Iris pigment epithelial cell (primary cell): ENCODE measurements at places on chromosomes 1 and 21.

DNA sequence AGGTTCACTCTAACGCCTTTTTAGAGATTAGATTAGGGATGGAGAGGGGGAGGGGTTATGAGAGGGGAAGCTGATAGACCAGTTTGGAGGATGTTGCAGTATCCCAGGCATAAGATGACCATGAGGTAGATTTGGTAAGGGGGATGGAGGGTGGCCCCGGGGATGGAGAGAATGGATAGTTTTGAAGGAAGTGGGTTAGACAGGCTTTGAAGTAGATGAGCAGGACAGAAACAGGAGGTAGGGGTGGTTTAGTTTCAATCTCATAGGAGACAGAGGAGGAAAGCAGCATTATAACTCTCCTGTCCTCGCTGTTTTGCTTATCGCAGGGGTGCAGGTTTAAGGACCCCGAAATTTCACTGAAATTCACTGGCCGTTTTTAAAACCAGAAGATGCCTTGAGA lies 11.8 kb downstream of the UBIAD1 start:
- DNase-seq = no peak

DNA sequence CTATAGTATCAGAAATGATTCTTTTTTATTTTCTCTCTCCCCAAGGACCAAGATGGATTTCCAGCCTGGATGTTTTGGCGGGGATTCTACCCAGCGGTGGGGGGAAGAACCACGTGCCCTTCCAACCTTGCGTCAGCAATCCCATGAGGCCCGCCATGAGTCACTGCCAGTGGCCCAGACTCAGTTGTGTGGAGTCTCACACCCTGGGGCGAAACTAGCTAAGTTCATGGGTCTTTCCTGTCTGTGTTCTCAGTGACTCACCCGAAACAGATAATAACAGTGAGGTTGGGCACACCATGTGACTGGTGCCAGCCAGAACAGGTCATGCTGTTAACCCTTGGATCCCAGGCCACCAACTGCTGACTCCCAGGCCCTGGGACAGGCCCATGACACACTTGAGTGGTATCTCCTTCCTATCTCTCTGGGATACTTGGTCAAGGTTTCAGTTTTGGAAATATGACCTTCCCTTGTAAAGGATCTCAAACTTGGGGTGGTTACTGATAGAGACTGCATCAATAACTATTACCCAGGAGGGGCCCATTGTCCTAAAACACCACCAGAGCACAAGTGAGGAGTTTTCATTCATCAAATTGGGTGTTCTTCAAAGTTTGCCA lies 98.0 kb upstream of the DUSP10 start:
- peak; percentile 77 for DNase-seq

DNA sequence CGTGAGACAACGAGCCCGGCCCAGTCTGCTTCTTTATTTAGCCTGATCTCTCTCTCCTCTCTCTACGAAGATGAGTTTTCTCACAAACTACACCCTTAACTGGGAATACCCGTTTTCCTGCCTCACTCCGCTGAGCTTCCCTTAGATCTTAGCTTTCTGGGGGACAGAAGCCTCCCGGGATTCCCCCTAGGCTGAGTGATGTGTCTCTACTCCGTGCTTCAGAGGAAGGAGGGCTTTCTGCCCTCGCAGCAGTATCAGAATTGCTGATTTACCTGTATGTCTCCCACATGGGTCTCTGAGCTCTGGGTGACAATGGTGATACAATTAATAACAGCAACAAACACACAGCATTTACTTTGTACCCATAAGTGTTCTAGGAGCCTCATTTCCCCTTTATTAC lies 1.0 kb downstream of the ZBTB17 start:
- DNase-seq = no peak

DNA sequence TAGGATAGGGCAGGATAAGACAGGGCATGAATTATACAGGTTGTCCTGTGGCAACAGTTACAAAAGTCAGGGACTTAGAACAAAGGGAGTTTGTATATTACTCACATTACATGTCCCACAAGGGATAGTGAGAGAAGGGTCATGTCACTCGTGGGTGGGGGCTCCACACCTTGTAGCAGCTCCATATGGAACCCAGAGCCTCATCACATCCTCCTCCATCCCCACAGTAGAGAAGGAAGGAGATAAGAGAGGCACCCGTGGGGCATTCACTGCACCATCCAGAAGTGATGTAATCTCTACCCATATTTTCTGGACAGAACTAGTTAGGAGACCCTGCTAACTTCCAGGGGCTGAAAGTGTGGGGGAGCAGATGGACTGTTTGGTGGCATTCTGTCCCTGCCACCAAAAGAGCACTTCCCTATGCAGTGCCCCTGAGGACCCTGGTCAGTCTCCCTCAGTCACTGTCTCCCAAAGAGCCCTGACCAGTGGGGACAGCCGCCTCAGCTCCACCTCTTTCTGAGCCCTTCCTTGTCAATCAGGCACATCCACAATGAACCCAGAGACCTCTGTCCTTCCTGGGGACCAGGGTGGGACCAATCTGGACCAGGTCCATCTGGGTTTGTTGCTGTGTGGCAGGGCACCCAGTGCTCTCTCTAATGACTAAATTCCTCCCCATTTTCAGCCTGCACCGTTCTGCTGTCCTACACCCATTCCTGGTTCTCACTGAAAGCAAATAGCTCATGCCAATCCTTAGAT lies 154.8 kb upstream of the ETV3 start:
- DNase-seq = no peak

- DNase-seq = no peak
Measured at GRCh38 chr1:154760469-154760933, 109.6 kb downstream of the KCNN3 start.

DNA sequence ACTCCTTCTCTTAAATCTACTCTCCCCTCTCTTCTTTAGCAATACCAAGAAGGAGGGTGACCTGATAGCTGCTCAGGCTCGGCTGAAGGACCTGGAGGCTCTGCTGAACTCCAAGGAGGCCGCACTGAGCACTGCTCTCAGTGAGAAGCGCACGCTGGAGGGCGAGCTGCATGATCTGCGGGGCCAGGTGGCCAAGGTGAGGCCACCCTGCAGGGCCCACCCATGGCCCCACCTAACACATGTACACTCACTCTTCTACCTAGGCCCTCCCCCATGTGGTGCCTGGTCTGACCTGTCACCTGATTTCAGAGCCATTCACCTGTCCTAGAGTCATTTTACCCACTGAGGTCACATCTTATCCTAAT lies 16.0 kb downstream of the LMNA start:
- no peak for DNase-seq

DNA sequence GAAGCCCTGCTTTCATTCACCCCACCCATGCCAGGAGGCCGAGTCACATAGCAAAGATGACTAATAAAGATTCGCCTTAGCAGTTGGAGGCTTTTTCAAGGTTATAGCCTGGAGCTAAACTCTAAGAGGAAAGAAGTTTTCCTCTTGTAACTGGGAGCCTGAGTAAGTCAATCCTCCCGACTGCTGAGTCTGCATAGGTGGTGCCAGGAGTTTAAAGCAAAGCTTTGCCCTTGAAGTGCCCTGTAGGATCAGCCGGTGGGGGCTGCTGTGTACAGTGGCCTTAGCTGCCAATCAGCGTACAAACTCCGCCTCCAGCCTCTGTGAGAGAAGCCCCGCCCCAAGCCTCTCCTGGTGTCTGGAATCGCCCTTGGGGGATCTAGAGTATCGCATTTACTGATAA lies 147.5 kb upstream of the SPATA6 start:
- peak; percentile 10 for DNase-seq

GRCh38 chr1:147673406-147673805 lies 3.1 kb upstream of the ACP6 start:
- peak; percentile 63 for DNase-seq

DNA sequence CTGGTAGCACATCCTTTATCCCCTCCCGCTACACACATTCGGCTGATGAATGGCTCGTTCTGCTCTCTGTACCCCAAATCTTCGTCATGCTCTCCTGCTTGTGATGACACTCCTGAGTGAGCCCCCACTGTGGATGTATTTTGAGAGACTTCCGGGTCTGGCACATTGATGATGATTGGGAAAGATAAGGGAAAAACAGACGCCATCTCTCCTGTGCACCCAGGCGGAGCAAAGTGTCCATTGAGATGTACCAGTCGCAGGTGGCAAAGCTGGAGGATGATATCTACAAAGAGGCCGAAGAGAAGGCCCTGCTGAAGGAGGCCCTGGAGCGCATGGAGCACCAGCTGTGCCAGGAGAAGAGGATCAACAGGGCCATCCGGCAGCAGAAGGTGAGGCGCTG lies 27.9 kb upstream of the EFHD2 start:
- DNase-seq = no peak

- no peak for DNase-seq
Measured at GRCh38 chr1:200710166-200710565, 28.5 kb upstream of the CAMSAP2 start.

GRCh38 chr1:18865176-18865575 lies 5.7 kb upstream of the TAS1R2 start:
- DNase-seq = no peak

GRCh38 chr1:220335668-220336067 lies 63.4 kb upstream of the RAB3GAP2 start:
- DNase-seq = no peak

DNA sequence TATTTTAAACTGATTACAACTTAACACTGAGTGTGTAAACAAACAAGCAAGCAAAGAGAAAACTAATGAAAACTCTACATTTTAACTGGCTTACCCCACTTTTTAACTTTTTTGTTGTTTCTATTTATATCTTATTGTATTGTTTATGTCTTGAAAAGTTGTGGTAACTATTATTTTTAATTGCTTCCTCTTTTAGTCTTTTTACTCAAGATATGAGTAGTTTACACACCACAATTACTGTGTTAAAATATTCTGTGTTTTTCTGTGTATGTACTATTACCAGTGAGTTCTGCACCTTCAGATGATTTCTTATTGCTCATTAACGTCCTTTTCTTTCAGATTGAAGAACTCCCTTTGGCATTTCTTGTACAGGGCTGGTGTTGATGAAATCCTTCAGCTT lies 4.7 kb upstream of the HHAT start:
- DNase-seq = no peak

DNA sequence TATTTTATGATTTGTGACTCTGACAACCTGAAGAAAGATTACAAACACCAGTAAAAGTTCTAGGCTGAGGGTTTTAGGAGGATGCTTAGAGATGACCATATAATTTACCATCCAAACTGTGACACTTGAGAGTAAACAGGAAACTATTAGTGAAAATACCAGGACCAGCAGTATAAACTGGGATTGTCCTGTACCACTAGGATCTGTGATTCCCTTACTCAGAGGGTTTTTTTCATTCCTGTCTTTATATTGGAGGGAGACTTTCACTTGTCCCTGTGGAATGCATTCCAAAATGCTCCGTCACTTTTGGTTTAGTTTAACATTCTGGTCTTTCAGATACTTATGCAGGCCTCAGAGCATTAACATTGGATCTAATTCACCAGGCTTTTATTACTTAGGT lies 482.9 kb downstream of the PTBP2 start:
- peak; percentile 43 for DNase-seq

- no peak for DNase-seq
Measured at GRCh38 chr1:228836427-228836826, 101.1 kb downstream of the RHOU start.

DNA sequence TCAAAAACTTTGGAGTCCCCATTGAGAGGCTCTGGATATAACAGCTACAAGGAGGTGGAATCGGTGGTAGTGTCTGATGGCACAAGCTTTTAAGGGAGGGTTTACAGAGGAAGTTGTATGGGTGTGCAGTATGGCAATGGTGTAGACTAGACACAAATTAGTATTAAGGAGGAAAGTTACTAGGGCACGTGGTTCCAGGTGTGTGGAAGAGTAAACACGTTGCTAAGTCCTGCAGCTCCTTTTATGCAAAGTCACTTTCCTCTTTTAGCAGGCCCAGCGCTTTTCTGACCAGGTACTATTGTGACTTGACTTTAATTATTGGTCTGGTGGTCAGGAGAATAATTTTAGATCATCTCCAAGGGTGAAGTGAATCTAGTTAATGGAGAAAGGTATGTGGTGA lies 287.5 kb upstream of the B3GALT2 start:
- DNase-seq = no peak

- no peak for DNase-seq
Measured at GRCh38 chr1:33146003-33146402, 35.8 kb downstream of the TRIM62 start.

- DNase-seq = no peak
Measured at GRCh38 chr1:191707288-191707687, 451.0 kb upstream of the RGS18 start.

- DNase-seq = peak; percentile 57
Measured at GRCh38 chr1:84345220-84345619, 43.7 kb downstream of the SAMD13 start.
